ENCODE measurements at places on chromosomes 13 and 19. TPM values are rescaled to one million over a fixed set of nuclear protein-coding genes. Genes with fewer than 3 reads are reported as not detected.

POSTN gene
- total RNA-seq: not detected

CYP4F2 gene
- not detected for total RNA-seq

CYP4F12 gene
- total RNA-seq: not detected

SYT3 gene
- not detected for total RNA-seq

RUBCNL gene
- 2.3 TPM for total RNA-seq

EML2 gene
- total RNA-seq: 120 TPM

CDX2 gene
- not detected for total RNA-seq

LAMP1 gene
- total RNA-seq: 90.7 TPM

FFAR3 gene
- 0.25 TPM for total RNA-seq

UBE2L5 gene
- 0.22 TPM for total RNA-seq

PRR36 gene
- 0.34 TPM for total RNA-seq

GSX1 gene
- total RNA-seq: not detected
